ENCODE measurements at places on chromosomes 13 and 19. TPM values are rescaled to one million over a fixed set of nuclear protein-coding genes. Genes with fewer than 3 reads are reported as not detected.

DNA sequence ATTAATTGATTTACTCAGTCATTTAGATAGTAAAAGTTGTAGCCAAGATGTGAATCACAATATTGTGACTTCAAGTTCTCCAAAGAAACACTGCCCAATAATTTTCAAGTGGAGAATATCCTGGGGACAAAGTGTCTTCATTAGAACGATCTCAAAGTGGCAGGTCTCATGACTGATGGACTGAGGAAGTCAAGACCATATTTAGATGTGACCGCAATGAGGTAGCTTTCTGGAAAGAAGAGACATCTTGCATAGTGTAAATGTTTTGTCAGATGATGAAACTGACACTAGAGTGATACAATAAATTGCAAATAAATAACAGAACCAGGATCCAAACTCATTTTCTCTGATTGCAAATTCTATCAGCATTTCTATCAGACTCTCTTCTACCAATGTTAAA, 1476.9 kb downstream of the EFNB2 start:
- no peak for DNase-seq

The MEIS3 gene
- 20.0 TPM for total RNA-seq

The ZNF177 gene
- 3.7 TPM for total RNA-seq

- DNase-seq = no peak
Observed at GRCh38 chr13:99984461-99985240, 3.1 kb downstream of the ZIC2 start.

GRCh38 chr19:41545547-41545946, 30.4 kb upstream of the CEACAM21 start:
- no peak for DNase-seq

GRCh38 chr13:31427151-31428100, 227.7 kb downstream of the B3GLCT start:
- no peak for DNase-seq

GRCh38 chr19:48466561-48467325, 2.4 kb upstream of the CYTH2 start:
- no peak for DNase-seq

The RASL11A gene
- total RNA-seq = 33.2 TPM

The CALR3 gene
- total RNA-seq = not detected

The GSX1 gene
- not detected for total RNA-seq

DNA sequence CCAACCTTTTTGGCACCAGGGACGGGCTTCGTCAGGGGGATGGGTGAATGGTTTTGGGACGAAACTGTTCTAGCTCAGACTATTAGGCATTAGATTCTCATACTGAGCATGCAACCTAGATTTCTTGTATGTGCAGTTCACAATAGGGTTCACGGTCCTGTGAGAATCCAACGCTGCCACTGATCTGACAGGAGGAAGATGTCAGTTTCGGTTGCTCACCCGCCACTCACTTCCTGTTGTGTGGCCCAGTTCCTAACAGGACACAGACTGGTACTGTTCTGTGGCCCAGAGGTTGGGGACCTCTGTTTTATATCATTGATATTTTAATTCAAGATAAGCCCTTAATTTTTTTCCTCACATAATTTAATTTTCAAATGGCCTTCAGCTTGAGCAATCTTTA, 26.7 kb upstream of the TDRD3 start:
- DNase-seq = no peak

The SIGLECL1 gene
- total RNA-seq = not detected
